ENCODE measurements at places on chromosomes 6 and 20.

DNA sequence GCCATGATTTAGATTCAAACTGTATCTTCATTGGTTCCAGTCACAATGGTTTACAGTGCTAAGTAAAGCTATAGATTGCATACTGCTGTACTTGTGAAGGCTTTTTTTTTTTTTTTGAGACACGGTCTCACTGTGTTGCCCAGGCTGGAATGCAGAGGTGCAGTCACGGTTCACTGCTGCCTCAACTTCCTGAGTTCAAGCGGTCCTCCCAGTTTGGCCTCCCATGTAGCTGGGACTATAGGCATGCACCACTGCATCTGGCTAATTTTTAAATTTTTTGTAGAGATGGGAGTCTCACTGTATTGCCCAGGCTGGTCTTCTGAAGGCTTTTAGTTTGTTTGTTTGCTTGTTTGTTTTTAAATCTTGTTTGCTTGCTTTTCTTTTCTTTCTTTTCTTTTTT is 24.9 kb downstream of the ITCH start:
- DNase-seq = no peak

- no peak for DNase-seq
Measured at GRCh38 chr6:122736616-122737015, 42.9 kb upstream of the FABP7 start.

DNA sequence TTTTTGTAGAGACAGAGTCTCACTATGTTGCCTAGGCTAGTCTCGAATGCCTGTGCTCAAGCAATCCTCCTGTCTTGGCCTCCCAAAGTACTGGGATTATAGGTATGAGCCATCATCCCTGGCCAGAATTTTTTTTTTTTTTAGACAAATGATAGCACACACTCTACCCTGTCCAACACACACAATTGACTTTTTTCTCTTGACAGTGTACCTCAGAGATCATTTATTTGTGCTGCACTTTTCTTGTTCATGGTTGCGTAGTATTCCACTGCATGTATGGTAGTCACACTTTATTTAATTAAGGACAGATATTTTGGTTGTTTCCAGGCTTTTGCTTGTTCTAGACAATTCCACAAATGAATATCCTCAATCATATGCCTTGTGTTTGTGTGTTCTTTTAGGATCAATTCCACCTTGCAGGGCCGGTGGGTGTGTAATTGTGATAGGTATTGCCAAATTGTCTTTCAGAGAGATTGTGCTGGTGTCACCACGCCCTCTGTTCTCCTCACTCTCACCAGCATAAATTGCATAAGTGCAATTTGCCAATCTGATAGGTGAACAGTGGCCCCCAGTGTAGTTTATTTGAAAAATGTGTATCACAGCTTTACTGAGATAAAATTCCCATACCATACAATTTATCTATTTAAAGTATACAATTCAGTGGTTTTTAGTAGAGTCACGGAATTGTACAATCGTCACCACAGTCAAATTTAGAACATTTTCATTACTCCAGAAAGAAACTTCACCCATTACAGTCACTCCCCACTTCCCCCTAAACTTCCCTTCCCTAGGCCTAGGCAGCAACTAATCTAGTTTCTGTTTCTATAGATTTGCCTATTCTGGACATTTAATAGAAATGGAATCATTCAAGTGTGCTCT is 20.1 kb downstream of the SRC start:
- DNase-seq = no peak

DNA sequence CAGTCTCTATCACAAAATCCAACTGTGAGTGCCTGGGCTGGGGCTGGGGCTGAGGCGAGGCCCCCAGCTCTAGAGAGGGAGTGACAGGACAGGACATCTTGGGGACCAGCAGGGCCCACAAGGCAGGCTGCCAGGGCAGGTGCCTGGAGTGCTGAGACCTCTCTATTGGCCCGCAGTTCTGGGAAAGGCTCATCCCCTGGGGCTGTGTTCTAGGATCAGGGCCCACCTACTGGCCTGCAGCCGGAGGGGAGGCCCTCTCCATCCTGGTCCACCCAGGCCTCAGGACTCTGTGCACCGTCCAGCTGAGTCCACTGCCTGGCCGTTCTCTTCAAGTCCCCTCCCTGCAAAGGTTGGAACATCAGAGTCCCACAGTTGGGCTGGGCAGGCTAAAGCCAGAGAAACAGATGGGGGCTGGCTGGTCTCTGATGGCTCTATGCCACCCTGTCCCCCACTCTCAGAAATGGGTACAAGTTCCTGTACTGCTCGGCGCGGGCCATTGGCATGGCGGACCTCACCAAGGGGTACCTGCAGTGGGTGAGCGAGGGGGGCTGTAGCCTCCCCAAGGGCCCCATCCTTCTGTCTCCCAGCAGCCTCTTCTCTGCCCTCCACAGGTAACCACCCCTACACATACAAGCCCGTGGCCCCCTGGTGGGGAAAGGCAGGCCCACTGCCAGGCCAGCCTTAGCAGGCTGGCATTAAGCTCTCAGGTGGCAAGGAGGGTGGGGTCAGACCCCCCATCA is 9.0 kb downstream of the EMILIN3 start:
- no peak for DNase-seq

DNA sequence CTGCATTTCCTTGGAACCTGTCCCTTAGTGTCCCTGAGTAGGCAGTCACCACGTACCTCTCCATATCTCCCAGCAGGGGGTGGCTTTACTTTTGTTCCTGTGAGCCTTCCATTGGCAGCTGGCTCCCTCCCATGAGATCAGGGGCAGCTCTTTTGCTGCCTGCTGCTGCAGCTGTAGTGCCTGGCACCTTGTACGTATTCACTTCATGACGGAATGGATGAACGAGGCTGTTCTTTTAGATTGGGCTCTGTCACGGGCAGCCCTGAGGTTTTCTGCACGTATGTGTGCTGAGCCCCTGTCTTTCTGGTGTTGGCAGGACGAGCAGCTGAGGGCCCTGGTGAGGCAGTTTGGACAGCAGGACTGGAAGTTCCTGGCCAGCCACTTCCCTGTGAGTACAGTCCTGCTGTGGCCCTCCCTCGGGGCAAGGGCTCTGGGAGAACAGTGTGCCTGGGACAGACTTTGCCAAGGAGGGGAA is 14.6 kb downstream of the MYBL2 start:
- no peak for DNase-seq

DNA sequence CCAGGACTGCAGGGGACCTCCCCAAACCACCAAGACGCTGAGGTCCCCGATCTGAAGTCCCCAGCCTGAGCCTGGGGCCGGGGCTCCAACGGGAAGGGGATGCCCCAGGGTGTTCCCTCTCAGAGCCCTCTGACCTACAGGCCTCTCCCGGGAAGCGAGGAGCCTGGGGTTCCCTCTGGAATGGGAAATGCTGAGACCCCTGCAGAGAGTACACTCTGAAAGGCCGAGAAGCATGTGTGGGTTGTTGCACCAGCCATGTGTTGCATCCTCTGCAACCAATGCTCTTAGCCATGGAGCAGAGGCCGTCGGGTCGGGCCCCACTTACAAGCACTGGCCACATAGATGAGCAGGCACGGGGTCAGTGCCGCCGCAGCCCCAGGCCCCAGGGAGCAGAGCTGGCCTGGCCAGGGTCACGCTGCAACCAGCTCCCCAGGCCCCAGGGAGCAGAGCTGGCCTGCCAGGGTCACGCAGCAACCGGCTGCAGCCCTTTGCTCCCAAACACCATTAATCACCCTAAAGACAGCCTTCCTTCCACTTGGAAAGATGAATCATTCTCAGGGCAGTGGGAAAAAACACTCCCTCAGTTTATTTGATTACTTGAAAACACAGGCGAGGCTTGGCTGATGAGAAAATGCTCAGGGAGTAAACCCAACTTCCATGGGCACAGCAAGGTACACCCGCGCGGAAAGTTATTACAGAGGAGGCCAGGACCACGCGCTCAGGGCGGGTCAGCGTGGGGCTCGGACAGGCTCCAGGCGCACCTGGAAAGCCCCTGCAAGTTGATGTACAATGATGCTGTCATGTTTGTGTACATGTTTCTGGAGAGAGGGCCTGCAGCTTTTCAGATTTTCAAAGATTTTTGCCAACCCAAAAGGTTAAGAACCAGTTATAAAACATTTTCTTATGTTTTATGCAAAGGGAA is 78.0 kb upstream of the AFDN start:
- no peak for DNase-seq

DNA sequence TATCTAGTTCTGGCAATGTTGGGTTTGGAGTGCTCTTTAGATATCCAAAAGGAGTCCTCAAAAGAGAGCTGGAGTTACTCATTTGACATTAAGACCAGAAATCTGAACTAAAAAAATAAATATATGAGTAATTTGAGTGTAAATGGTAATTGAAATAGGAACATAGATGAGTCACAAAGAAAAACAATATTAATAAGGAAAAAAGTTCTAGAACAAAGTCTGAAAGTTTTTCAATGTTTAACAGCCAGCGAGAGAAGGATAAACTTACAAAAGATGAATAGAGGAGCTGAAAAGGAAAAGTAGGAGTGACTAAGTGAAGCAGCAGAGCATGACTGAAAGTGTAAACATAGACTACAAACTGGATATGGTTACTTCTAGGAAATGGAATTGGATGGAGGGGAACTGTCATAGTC is 46.8 kb downstream of the EPM2A start:
- no peak for DNase-seq

- DNase-seq = no peak
Measured at GRCh38 chr6:49635480-49635879, 1.2 kb downstream of the RHAG start.

DNA sequence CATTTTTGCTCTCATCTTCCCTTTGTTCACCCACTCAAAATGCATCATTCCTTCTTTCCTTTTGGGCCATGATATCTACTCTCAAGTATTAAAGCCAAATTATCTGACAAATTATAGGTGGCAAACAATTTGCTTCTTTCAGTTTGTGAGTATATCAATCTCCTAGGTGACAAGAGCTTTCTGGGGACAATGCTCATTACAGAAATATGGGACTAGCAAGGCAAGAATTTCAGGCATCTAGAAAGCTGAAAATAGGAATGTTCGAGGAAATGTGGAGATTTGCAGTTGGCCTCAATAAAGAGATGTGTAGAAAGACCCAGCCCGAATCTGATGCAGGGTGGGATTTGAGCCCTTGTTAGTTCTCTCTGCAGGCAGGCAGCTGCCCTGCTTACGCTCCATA is 71.8 kb downstream of the ALDH8A1 start:
- DNase-seq = no peak

GRCh38 chr6:166907373-166907841 is 48.9 kb downstream of the RNASET2 start:
- DNase-seq = no peak

DNA sequence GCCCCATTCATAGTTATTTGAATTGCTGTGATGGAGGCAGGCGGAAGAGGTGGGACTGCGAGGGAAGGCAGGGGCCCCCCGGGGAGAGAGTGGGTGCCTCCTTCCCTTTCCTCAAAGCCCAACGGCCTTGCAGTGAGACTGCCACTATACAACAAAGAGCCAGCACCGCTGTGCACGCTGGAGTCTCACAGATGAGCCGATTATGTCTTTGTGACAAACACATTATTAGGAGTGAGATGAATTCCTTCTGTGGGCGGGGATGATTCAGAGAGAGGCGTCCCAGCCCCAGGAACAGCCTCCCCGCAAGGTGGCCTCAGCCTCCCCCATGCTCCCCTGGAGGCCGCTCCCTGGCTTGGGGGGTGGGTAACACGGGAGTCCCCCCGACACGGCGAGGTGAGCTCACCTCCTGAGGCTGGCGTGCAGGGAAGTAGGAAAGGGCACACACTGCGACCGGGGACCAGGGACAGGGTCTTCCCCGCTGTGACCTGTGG is 26.7 kb downstream of the NTSR1 start:
- no peak for DNase-seq

- no peak for DNase-seq
Measured at GRCh38 chr6:815348-815738, 122.4 kb upstream of the EXOC2 start.

GRCh38 chr6:163412801-163413344 is 1.6 kb upstream of the QKI start:
- no peak for DNase-seq

DNA sequence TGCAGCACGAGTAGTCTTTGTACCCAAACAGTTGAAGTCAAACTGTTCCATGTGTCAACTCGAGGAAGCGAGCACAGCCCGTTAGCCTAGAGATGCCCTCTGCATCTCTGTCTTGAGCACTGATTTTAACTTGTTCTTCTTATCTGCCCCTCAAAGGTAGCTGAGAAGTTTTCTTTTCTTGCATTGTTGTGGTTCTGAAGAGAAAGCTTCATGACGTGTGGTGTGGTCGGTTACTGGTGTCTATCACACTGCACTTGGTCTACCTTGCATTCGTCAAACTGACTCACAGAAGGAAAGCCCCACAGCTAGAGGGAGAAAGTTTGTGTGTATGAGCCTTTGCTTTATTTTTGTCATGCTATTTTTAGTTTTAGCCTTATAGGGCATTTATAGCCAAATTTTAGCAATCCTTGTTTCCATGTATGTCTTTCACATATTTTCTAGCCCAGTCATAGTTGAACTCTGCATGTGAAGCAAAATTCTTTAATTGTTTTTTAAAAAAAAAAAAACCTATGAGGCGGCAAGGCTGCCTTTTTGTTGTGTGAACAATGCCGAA is 115.1 kb downstream of the JAG1 start:
- DNase-seq = no peak

Data from SK-N-MC (cell line).